NK-92 treated with Interleukin-12 subunit alpha and Interleukin-12 subunit beta, amount 100 ng/mL, for 24 hours (cell line): ENCODE measurements at places on chromosomes 16 and 17.

GRCh38 chr17:75468291-75468754 is 11.9 kb downstream of the TMEM94 start:
- no peak for DNase-seq

GRCh38 chr16:19113577-19114358 is at the start of gene ITPRIPL2:
Gene ITPRIPL2, plus strand, starts transcription at chr16:19113964. Its CDS starts 498 bp downstream, at chr16:19114462.
- DNase-seq, result no peak

- DNase-seq, result no peak
Observed at GRCh38 chr17:35731239-35731916, at the start of gene RASL10B. Gene RASL10B, plus strand, starts transcription at chr17:35731639. Its CDS starts 3,546 bp downstream, at chr17:35735185.

GRCh38 chr17:48617471-48618255 is 2.6 kb upstream of the HOXB8 start:
- DNase-seq, result no peak

GRCh38 chr17:82697808-82698064 is 762 bp downstream of the RAB40B start:
- DNase-seq, result no peak

DNA sequence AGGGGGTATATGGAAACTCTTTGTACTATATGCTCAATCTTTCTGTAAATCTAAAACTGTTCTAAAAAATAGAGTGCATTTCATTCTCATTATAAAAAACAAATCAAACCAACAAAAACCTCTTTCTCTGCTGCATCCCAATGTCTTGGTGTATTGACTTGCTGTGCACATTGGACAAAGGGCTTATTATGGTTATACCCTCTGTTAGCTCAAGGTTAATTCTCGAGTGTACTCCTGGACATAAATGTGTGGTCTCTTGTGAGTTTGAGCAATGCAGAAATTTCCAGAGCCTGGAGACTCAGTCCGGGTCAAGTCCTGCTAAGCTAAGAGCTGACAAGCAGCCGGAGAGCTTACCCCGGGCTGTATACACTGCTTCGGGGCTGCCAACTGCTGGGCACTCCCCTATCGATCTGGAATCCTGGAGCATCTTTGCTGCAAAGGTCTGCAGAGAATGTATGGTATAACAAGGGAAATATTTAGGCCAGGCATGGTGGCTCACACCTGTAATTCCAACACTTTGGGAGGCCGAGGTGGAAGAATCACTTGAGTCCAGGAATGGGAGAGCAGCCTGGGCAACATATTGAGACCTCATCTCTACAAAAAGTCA is 66.2 kb upstream of the BRD7 start:
- no peak for DNase-seq

DNA sequence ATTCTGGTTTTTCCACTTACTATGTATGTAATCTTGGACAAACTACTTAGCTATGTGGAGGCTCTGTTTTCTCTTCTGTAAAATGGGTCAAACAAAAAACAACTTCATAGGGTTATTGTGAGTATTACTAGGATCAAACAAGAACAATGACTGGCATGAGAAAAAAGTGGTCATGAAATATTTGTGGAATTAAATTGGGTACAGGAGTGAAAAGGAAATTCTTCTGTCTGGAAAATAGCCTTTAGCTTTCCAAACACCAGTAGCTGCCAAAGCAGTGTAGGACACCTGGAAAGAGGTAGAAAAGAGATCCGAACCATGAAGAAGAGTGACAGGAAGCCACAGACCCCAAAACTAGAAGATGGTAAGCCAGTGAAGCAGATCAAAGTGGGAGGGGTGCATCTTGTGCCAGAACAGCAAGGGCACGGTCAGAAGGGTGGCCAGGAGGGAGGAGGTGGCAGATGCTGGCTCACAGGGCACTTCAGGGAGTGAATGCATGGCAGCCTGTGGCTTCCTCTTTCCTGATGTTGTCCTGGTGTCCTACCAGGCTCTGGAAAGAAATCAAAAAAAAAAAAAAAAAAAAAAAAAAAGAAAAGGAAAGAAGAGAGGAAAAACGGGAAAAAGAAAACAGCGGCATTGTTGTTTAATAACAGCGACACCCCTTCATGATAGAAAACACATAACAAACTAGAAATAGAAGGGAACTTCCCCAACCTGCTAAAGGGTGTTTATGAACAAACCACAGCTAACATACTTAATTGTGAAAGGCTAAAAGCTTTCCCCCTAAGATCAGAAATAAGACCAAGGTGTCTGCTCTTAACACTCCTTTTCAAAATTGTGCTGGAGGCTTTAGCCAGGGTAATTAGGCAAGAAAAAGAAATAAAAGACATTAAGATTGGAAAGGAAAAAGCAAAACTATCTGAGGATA is 67.9 kb downstream of the PCTP start:
- no peak for DNase-seq

DNA sequence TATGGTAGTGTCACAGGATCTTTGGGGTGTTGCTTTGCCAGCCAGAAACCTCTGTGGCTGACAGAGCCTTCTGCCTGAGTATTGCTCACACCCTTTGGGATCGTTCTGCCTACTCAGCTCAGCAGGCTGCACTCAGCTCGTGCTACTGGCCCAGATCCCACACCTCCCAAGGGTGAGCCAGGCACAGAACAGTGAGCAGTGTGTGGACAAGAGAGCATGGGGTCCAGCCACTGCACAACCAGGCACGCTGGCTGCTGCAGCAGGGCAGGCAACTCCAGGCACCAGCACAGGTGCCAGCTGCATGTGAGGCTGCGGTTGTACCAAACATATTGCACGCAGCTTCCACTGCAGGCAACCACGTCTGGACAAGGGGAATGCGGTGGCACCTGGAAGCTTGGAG is 84.9 kb downstream of the CYB561 start:
- DNase-seq, result no peak

DNA sequence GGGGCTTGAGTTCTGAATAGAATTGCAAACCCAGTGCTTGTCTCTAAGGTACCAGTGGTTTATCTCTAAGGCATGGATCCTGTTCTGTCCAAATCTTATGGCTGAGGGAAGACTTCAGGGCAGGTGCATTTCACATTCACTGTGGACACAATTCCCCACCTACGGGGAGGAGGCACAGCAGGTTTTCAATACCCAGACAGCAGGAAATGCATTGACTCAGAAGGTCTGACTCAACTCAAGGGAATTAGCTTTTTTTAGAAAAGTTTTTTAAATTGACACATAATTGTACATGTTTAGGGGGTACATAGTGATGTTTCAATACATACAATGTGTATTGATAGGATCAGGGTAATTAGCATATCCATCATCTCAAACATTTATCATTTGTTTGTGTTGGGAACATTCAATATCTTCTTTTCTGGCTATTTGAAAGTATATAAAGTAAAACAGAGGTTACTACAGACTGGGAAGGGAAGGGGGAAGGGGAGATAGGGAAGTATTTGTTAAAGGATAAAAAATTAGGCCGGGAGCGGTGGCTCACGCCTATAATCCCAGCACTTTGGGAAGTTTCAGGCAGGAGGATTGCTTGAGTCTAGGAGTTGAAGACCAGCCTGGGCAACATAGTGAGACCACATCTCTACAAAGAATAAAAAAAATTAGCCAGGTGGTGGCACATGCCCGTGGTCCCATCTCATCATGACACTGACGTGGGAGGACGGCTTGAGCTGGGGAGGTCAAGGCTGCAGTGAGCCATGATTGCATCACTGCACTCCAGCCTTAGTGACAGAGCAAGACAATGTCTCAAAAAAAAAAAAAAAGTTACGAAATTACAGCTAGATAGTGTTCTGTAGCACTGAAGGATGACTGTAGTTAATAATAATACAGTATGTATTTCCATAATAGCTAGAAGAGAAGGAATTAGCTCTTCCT is 54.9 kb downstream of the RGS9 start:
- no peak for DNase-seq

DNA sequence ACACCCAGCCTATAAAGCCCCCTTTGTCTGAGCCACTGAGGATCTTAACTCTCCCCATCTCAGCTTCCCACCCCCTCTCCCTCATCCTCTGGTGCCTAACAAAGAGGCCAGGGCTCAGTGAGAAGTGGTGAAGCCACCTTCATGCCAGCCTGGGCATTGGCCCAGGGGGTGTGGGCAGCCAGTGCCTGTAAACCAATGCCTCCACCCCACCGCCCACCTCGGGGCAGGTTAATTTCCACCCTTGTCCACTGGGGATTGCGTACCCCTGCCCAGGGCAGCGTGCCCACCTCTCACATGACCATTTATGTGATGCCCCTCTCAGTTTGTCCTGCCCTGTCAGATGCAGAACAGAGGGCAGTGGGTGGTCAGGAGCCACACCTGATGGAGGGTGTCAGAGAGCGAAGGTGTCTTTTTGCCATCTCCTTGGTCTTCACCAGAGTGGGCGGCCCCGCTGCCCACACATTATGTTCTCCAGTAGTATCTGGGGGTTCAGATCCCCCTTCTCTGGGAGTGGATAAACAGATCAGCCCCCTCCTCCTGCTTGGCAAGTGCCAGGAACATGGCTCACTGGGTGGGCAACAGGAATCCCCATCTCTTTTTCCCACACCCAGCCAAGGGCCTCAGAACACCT is 10.1 kb upstream of the ARHGAP23 start:
- no peak for DNase-seq

- DNase-seq, result no peak
Observed at GRCh38 chr16:4902038-4902437, 34.9 kb downstream of the PPL start.

DNA sequence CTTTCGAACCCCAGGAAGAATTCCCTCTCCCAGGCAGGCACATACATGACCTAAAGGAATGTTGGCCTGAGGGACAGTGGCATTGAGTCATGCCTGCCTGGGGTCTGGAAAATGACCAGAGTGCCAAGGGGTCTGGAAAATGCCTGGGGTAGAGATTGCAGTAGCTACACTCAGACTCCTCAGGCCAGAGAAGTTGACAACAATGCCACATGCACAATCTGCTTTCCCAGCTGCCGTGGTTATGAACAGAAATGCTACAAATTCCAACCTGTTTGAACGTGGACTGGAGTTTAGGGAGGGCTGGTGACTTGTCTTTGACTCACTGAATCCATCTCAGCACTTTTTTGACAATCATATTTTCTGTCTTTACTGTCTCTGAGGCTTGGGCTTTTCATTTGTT is 250.0 kb downstream of the ABCC12 start:
- no peak for DNase-seq

DNA sequence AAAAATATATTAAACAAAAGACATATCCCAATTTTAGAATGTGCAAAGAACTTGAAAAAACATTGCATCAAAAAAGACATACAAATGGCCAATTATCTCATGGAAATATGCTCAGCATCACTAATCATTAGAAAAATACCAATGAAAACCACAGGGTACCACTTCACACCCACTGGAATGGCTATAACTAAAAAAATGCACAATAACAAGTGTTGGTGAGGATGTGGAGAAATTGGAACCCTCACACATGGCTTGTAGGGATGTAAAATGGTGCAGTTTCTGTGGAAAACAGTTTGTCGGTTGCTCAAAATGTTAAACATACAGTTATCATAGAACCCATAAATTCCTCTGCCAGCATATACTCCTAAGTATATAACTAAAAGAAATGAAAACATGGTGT is 796 bp upstream of the PSMB6 start:
- DNase-seq, result no peak

GRCh38 chr17:9146064-9146463 is 124.8 kb downstream of the NTN1 start:
- no peak for DNase-seq

GRCh38 chr17:77285594-77286390 is 145.0 kb downstream of the SEC14L1 start:
- DNase-seq, result no peak

DNA sequence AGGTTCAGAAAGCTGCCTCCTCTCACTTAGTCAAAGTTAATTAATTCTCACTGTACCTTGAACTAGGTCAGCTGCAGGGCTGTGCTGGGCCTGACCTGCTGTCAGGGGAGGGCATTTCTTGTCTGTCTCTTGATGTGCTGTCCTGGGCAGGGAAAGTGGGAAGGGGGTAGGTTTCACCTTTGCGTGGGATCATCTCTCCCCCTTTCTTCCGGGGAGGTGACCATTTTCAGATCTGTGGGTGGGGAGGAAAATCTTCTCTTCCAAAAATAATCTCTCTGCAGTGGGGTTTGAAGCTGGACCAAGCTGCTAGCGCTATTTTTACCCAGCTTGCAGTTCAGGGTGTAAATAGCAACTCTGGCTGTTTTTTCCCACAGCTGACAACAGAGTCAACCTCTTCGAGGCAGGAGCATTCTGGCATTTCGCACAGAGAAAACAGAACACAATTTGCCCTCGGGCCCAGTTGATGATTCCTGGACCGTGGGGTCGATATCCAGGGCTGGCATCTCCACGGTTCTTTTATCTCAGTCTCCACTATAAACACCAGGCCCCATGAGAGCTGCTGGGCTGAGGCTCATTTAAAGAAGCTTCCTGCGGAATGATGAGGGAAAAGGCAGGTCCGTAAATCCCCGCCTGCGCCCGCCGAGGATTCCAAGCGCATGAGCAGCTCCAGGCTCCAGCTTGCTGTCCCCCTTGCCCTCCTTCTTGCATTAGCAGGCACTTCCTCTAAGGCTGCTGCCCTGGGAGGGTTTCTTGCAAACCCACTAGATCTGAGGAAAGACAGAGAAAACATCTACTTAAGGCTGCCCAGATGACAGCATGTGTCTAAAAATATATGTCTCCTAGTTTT is 93.9 kb downstream of the YPEL2 start:
- no peak for DNase-seq

GRCh38 chr17:32279891-32280716 is 14.5 kb downstream of the RHBDL3 start:
- no peak for DNase-seq

DNA sequence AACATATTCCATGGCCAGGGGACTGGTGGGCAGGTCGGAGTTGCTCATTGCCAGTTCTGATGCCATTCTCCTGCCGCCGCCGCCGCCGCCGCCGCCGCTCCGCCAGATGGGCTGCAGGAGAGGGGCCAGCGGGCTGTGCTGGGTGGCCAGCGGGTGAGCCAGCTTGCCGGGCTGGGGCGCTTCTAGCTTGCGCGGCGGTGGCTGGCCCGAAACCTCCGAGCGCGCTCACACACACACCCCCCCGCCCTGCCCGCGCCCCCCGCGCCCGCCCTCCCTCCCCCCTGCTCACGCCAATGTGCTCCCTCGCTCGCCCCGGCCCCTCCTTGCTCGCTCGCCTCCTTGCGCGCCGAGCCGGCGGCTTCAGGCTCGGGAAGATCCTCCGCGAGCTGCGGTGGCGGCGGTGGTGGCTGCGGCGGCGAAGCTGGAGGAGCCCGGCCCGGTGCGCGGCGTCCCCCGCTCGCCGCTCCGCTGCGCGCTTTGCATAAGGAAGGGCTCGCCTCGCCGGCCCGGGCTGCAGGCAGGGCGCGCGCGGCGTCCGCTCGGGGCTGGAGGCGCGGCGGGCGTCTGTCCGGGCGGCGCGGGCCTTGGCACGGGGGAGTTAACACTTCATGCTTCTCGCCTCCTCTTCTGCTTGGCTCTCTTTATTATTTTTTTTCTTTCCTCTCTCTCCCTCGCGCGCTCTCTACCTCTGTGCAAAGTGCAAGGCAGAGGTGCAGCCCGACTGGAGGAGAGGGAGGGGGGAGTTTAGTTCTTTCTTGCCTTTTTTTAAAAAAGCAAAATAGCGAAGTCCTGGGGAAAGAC is 500 bp downstream of the MAF start:
- DNase-seq, result no peak

- DNase-seq, result no peak
Observed at GRCh38 chr17:35738519-35739133, 7.2 kb downstream of the RASL10B start.
